ENCODE measurements at places on chromosomes 4 and X.

DNA sequence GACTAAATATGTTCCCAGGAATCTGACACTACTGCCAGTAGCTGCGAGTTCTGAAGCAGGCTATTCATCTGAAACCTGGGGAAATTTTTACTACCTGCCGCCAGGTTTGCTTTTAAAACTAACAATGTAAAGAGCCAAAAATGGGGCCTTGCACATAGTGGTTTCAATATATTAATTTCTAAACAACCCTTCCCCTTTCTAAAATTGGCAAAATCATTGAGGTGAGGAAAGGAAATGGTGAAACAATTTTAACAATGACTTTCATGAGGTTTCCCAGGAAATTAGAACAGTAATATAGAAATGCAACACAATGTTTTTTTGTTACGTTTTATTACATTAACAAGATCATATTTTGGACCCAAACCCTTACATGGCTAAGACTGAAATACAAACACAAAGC lies 21.3 kb downstream of the FANCB start:
- no peak for DNase-seq

DNA sequence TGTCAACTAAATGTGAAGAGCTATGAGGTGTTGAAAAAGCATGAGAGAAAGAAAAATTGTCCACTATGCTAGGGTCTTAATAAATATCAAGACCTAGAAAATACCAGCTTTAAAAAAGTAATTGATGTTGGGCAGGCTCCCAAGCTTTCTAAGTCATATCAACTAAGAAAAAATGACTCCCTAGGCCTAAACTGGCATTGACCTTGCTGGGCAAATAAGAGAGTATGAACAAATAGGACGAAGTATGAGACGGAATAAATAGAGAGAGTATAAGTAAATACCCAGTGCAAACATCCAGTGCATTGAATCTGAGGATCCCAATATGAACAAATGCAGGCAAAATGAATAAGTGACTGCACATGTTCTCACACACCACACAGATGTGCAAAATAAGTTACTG lies 3.2 kb downstream of the KDR start:
- DNase-seq: no peak

GRCh38 chr4:54687887-54688841 lies 30.4 kb downstream of the KIT start:
- no peak for DNase-seq

DNA sequence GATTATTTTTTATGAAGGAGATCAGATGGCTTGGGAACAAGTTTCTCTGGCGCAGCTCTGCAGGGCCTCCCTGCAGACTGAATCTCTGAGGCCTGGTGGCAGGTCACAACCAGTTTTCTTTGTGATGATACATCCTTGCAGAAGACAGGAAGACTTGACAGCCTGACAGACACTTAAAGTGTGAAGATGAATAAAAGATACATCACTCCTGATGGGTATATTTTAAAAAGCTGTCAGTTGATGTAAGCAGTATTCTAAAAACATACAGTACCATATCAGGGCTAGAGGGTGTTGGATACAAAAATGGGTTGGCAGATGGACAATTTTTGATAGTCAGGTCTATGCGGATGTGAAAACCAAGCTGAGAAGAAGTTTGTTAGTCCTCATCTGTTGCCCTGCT lies 239.5 kb downstream of the LHFPL1 start:
- DNase-seq: no peak

DNA sequence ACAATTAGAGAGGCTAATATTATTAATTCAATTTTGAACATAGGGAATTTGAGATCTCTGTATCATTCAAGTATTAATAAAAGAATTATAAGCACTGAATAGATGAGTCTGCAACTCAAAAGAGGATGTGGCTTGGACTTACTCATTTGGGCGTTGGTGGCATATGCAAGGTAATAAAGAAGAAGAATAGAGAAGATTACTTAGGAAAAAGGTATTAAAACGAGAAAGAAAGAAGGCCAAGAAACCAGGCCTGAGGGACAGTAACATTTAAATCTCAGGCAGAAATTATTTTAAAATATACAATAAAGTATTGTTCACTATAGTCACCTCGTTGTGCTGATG lies 383.0 kb upstream of the INTU start:
- no peak for DNase-seq

DNA sequence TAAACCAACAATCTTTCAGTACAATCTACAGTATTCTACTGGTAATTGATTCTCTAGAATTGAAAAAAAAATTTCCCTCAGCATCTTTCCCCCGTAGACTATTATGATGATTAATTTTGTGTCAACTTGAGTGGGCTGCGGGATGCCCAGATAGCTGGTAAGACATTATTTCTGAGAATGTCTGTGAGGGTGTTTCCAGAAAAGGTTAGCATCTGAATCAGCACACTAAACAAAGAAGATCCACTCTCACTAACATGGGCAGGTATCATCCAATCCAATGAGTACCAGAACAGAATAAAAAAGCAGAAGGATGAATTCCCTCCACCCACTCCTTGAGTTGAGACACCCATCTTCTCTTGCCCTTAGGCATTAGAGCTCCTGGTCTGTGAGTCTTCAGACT lies 186.1 kb upstream of the MAB21L2 start:
- DNase-seq: peak; percentile 57

- DNase-seq: no peak
Observed at GRCh38 chrX:107507093-107507743, 57.8 kb downstream of the FRMPD3 start.
